CD4-positive, alpha-beta T cell treated with Interleukin-4 for 1 hour (primary cell): ENCODE measurements at places on chromosomes 16 and 17.

- no peak for DNase-seq
These were observed 217.8 kb downstream of the CHD9NB start for GRCh38 chr16:52834736-52835465.

DNA sequence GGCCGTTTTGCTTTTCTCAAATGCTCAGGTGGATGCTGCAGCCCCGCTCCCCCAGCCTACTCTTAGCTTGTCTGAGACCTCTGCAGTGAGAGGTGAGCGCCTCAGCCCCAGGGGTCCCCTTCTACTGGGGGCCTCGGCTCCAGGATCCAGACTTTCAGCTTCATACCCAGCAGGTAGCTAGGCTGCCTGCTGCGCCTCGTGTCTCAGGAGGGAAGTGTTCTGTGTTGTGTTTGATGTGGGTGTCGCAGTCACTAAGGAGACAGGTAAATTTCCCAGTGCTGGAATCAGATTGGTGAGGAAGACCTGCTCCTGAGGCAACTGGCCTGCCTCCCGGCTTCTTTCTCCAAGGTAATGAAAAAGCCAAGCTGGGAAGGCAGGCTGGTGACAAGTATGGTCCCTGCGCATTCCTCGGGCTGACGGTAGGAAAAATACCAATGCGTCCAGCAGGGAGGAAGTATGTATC is 604.0 kb upstream of the SALL1 start:
- no peak for DNase-seq

- no peak for DNase-seq
These were observed 49.9 kb upstream of the CDR2 start for GRCh38 chr16:22424161-22424937.

GRCh38 chr16:68984467-68984866 is 121.0 kb upstream of the HAS3 start:
- no peak for DNase-seq

GRCh38 chr16:84677017-84677803 is 22.6 kb upstream of the USP10 start:
- no peak for DNase-seq

GRCh38 chr17:57004944-57005579 is 27.1 kb downstream of the SCPEP1 start:
- peak; percentile 14 for DNase-seq

GRCh38 chr17:16911141-16911937 is 60.6 kb downstream of the TNFRSF13B start:
- peak; percentile 12 for DNase-seq

DNA sequence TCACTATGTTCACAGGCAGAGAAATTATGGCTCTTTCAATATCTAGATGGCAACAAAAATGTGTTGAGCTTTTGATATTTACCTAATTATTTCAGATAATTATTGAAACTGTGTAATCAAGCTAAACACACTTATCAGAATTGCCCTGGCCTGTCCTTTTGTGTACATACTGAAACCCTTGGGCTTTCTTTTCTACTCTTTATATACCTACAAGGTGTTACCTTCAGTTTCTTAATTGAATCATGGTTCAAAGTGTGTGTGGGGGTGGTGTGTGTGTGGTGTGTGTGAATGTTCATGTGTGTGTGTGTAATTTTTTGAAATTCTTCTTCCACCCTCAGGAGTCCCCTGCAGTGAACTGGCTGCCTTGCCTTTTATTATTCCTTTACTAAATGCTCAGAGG is 506.8 kb upstream of the SOX9 start:
- no peak for DNase-seq

- DNase-seq: no peak
These were observed 172.2 kb downstream of the ANKFN1 start for GRCh38 chr17:56325313-56326000.

DNA sequence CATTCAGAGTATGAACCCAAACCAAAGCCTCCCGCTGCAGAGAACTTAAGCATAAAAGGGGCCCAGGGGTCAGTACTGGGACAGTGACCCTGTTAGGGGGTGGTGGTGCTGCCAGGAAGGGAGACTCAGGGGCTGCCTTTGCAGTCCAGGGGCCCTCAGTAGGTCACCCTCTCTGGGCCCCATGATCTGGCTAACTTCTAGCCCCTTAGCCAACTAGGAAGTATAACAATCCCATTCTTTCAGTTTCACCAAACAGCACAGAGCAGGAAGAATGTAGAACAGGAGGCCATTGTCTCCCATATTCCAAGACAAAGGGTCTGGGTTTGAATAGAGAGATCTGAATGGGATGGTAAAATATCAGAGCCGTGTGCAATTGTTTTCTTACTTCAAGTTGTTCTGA is 378.6 kb upstream of the C16orf82 start:
- no peak for DNase-seq

- DNase-seq: peak; percentile 80
These were observed 33.4 kb downstream of the CDK5R1 start for GRCh38 chr17:32520104-32520701.
